Effector memory CD8-positive, alpha-beta T cell (primary cell): ENCODE measurements at places on chromosomes 16 and 17.

DNA sequence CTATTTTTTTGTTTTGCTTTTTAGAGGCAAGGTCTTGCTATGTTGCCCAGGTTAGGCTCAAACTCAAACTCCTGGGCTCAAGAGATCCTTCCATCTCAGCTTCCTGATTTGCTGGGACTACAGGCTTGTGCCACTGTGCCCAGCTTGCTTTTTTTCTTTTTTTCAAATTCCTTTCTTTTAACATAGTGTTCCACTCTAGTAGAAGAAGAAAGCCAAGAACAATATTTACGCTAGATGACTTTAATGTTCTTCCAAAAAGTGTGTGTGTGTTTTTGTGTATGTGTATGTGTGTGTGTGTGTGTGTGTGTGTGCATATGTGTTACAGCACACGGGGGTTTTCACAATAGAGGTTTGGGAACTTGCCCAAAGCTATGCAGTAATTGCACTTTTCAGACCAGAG, 10.7 kb upstream of the UMOD start:
- DNase-seq = no peak

GRCh38 chr16:1790261-1790610, 3.3 kb downstream of the IGFALS start:
- DNase-seq = no peak

- DNase-seq = no peak
Measured at GRCh38 chr16:1381612-1382406, 30.1 kb downstream of the GNPTG start.

DNA sequence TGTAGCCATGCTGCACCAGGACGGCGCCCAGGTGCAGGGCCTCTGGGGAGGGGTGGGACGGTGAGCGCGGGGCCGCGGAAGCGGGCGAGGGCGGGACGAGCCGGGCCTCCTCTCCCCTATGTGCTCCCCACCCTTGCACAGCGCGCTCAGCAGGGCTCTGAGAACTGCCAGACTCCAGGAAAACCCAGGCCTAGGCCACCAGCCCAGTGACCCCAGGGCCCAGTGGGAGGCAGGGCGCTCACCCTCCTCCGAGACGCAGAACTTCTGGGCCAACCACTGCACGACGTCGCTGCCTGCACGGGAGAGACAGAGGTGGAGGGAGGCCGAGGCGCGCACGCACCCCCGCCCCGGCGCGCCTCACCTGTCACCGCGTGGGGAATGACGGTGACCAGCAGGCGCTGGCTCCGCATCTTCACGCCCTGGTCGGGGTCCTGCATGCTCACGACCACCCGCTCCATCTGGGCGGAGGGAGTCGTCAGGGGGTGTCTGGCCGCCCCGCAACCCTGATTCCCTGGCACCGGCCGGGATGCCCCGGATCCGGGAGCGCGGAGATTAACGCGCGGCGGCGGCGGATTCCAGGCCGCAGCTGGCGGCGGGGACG, 603 bp downstream of the RGS11 start:
- no peak for DNase-seq

DNA sequence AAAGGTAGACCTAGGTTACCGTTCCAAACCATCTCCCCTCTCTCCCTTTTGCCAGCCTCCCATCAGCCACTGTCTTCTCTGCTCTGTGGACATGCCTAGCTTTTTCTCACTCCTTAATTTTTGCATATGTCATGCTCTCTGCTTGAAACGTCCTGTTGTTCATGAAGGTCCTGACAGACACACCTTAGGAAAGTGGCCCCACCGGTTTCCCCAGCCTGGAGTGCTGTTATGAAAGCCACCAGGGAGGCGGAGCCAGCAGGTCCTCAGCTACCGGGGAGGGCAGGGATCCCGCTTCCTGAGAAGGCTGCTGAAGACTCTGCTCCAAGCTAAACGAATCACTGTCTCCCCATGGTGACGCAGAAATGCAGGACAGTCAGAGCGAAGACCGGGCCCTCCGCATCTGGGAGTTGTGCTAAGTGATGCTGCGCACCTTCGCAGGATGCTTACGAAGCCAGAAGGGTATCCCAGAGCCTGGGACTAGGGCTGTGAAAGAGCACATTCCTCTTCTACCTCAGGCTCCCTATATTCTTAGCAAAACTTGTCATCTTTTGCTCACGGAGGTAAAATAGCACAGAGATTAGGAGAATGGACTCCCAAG, 2.3 kb upstream of the SLC16A11 start:
- peak; percentile 5 for DNase-seq

GRCh38 chr17:1003972-1004768, 7.2 kb downstream of the TIMM22 start:
- no peak for DNase-seq

DNA sequence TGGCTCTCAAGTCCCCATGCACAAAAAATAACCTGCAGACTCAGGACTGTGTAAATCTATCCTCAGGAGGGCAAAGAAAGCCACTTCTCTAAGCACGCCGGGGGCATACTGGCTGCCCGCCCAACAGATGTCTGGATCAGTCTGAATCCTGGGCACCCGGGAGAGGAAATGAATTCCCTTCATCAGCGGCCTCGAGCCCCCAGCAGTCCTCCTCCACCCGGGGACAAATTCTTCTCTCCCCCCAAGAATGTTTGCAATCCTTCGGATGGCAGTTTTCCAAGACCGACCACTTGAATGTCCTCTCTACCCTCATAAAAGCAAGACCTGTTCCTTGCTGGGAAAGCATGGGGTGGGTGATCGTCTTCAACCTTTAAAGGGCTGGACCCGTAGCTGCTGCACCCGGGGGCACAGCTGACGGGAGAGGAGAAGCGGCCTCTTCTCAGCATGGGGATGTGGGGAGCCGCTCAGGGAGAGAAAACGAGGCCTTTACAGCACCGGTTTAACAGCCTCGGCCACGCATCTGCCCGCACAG, 9.4 kb upstream of the MAP2K3 start:
- no peak for DNase-seq

DNA sequence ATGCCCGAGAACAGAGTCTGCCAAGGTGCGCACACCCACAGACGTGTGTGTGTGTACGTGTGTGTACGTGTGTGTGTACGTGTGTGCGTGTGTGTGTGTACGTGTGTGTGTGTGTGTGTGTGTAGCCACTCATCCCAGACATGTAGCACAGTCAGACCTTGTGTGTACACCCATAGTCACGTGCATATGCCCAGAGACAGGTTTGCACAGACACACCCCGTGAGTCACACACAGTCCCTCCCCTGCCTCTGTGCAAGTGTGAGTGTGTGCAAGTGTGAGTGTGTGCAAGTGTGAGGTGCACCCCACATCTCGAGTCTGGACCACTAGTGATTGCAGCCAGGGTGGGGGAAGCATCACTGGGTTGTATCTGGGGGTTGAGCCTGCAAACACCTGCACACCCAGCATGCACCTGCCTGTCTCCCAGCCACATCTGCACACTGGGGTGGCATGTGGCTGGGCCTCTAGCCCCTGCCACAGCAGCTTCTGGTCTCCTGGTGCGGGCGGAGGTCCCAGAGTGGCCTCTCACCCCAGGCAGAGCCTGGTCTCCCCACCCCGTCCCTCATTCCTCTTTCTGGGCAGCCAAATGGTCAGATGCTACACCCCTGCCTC, 23.6 kb downstream of the BAHCC1 start:
- no peak for DNase-seq

DNA sequence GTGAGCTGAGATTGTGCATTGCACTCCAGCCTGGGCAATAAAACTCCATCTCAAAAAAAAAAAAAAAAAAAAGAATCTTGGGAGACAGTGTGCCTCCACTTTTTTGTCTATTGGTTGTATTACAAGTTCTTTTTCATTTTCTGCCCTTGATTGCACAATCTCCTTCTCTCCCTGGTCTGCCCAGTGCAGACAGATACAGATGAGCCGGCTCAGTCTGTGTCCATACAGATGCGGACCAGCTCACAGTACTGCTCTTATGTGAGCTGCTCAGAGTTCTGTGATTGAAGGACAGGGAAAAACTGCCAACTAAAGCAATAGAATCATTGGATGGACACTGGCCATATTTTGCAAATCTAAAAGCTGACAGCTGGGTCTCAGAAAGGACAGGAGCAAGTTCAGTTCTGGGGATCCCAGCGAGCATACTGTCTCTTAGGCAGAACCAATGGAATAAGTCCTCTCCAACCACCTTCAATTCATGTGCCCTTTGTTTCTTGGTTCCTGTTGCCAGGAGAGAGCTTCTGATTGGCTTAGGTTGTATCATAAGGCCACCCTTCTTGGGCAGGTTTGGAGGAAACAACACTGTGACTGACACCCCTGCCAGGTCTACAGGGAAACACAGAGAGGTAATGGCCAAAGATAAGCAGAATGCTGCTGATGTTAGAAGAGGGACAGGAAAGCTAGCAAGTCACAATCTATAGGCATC, 495.6 kb upstream of the HSBP1 start:
- DNase-seq = no peak

DNA sequence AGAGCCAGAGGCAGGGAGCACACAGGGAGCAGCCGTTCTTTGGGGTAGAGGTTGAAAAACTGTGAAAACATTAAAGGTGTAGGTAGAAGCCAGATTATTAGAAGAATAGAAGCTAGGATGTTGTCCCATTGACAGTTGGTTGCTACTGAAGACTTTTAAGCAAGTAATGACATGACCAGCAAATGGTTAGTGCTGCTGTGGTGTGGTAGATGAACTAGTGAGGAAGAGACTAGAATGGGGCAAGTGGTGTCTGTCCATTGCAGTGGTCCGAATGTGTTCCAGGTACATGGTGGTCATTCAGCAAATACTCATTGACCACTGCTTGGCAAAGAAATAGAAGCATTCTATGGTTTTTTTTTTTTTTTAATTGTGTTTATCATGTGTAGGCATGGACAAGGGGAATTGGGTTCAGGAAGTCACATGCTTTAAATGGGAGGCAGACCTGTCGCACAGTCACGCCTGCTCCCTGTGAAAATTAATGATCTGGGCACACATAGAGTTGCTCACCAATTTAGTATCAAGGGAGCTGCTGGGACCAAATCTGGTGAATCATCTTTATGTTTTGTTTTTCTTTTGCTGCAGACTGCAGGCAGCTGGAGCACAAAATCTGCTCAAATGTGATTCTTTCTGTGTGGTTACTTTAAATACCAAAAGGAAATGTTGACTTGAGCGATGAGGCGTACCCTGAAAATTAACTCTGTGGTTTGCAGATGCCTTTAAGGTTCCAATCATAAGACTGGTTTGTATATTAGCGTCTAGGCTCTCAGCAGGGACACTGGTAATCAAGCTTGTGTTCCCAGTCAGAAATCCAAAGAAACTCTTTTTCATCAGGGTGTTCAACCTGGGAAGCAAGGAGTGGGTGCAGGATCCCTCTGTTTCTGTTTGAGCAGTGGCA, 30.7 kb downstream of the YPEL2 start:
- no peak for DNase-seq
